Esophagus squamous epithelium (tissue), 5 donors: ENCODE measurements at places on chromosomes 3 and 15.

GRCh38 chr3:8621872-8622271 lies 22.7 kb downstream of the SSUH2 start:
- no peak overlapping the region for H3K27ac ChIP-seq
- H3K4me3 ChIP-seq: no peak overlapping the region
- H3K4me1 ChIP-seq: no peaks in the 10 kb centered on the region
- no peaks in the 10 kb centered on the region for H3K36me3 ChIP-seq
- DNase-seq: no peak

DNA sequence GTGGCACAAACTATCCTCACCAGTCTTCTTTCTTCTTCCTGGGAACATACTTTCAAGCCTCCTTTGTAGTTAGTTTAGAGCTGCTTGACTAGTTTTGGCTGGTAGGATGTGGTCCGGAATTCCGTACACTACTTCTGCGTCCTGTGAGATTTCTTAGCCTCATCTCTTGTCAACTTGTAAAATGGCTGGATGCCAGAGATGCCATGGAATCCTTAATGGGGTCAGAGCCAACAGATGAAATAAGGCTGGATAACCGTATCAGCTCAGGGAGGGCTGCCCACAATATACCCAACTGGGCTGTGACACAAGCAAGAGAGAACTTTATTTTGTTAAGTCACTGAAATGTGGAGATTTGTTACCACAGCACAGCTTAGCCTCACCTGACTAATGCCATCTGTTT lies 466.9 kb upstream of the MDFIC2 start:
- H3K4me3 ChIP-seq: no peak overlapping the region
- no peaks in the 10 kb centered on the region for H3K36me3 ChIP-seq
- DNase-seq: no peak
- no peaks in the 10 kb centered on the region for H3K4me1 ChIP-seq

DNA sequence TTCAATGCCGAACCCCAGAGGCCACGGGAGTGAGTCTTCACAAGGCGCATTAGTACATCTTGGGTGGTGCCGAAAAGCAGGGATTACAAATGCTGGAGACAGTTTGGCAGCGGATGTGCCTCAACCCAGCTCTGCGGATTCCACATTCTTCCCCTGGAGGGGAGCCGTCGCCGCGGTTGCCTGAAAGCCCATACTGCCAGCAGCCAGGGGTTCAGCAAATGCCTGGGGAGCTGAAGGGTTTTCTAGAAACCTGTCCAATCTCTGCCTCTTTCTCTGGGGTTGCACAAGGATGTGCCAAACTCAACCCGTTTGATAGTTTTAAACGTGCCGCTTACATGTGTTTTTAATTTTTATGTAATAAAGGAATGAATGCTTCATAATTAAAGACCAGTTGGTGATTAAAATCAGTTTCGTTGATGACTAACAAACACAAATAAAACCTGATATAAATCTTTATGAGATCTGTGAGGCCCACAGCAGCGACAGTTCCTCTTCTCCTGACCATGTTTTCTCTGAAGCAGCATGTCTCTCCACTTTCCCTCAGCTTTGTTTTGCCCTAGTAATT lies 74.6 kb upstream of the LEKR1 start:
- H3K27ac ChIP-seq: no peak overlapping the region
- no peaks in the 10 kb centered on the region for H3K36me3 ChIP-seq
- H3K4me3 ChIP-seq: no peak overlapping the region
- no peaks in the 10 kb centered on the region for H3K27me3 ChIP-seq

GRCh38 chr3:129014148-129014547 lies 13.0 kb downstream of the EFCC1 start:
- no peak for DNase-seq
- no peak overlapping the region for H3K4me3 ChIP-seq
- peaks cover 81% of the 10 kb centered on the region for H3K4me1 ChIP-seq
- H3K27me3 ChIP-seq: no peaks in the 10 kb centered on the region

- no peak overlapping the region for H3K4me3 ChIP-seq
- H3K36me3 ChIP-seq: no peaks in the 10 kb centered on the region
- no peak overlapping the region for H3K27ac ChIP-seq
- no peaks in the 10 kb centered on the region for H3K27me3 ChIP-seq
- DNase-seq: no peak
- no peaks in the 10 kb centered on the region for H3K4me1 ChIP-seq
Measured at GRCh38 chr15:73455876-73456275, 12.9 kb downstream of the REC114 start.

- no peaks in the 10 kb centered on the region for H3K36me3 ChIP-seq
- H3K27ac ChIP-seq: no peak overlapping the region
- no peak for DNase-seq
- H3K4me3 ChIP-seq: no peak overlapping the region
- H3K4me1 ChIP-seq: no peaks in the 10 kb centered on the region
Measured at GRCh38 chr3:116524453-116525210, 79.3 kb upstream of the LSAMP start.

DNA sequence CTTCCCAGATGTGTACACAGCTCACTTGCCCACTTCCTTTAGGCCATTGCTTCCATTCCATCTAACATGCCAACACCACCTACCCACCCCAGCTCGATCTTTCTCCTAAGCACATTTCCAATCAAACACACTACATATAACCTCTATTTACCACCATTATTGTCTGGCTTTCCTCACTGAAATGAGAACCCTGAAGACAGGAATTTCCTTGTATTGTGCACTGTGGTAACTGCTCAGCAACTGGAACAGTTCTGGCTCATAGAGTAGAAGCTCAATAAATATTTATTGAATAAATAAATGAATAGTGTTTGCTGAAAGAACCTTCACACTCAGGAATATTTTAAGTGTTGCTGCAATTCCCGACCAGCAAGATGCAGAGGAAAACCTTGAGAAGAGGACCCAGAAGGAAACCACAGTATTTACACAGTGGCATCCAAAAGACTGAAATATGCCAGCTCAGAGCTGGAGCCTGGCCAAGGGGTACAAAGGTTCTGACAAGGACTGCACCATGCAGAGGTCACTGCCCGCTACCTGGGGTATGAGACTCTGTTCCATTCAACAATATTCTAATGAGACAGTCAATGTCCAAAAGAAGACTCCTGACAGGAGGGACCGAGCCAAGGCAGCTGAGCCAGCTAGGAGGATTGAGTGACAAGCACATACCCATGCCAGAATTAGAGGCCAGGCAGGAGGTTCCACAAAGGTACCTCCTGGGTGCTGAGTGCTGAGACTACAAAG lies 168.8 kb downstream of the NUP210 start:
- no peak overlapping the region for H3K27ac ChIP-seq
- no peaks in the 10 kb centered on the region for H3K27me3 ChIP-seq
- peaks cover 20% of the 10 kb centered on the region for H3K4me1 ChIP-seq

DNA sequence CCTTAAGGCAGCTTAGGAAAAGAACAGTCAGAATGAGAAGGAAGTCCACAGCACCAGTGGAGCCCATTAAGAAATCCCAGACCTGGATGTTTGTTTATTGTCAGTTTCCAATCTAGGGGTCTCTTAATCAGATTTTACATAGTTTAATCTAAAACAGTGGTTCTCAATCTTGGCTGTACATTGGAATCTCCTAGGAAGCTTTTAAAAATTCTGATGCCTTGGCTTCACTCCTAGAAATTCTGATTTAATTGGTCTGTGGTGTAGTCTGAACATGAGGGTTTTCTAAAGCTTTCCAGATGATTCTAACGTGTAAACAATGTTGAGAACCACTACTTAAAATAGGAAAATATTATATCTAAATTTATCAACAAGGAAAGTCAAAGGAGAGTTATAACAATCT lies 56.6 kb upstream of the SPRED1 start:
- no peak overlapping the region for H3K4me3 ChIP-seq
- H3K36me3 ChIP-seq: no peaks in the 10 kb centered on the region
- no peaks in the 10 kb centered on the region for H3K27me3 ChIP-seq
- no peak overlapping the region for H3K27ac ChIP-seq

- H3K4me3 ChIP-seq: no peak overlapping the region
- H3K36me3 ChIP-seq: no peaks in the 10 kb centered on the region
- no peak for DNase-seq
- H3K27me3 ChIP-seq: no peaks in the 10 kb centered on the region
Measured at GRCh38 chr15:93413745-93414144, 324.7 kb upstream of the RGMA start.

DNA sequence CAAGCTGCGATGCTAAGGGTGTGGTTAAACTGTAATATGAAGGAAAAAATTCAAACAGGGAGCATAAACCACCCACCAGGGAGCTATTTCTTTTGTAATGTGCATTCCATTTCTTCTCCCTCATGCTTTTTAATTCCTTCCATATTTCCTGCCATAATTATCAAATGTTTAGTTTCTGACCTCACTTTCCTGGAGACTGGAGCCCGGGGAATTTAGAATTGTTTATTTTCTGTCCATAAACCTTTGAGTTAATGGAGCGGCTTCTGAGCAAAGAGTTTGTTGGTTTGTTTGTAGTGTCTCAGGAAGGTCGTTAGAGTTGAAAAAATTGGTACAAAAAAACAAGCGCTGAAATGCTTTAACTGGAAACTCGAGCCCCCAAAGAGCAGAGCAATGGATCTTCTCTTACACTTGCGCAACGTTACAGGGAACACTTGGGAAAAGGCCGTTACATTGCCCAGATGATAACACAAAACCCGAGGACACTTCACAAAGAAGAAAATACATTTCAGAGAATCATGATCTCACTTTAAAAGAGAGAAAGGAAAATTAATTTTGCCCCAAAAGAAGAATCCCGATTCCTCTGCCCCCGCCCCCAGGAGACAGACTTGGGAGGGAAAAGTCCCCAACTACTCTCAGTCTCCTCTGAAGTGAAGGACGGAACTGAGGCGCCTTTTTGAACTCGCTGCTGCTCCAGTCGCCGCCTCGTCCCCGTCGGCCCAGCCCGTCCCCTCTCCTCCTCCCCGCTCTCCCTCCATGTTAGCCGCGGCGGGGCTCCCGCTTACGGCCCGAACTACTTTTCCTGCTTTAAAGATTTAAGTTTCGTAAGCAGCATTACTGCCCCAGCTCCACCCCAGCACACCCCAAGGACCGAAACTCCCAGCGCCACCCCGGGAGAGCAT lies 842 bp downstream of the FSTL1 start:
- no peak for DNase-seq
- peak overlapping the region; percentile 96 for H3K27ac ChIP-seq
- H3K4me3 ChIP-seq: peak overlapping the region; percentile 88
- peaks cover 67% of the 10 kb centered on the region for H3K4me1 ChIP-seq
- H3K27me3 ChIP-seq: peaks cover 20% of the 10 kb centered on the region

- no peak overlapping the region for H3K27ac ChIP-seq
- no peaks in the 10 kb centered on the region for H3K27me3 ChIP-seq
- DNase-seq: no peak
- no peaks in the 10 kb centered on the region for H3K4me1 ChIP-seq
- H3K4me3 ChIP-seq: no peak overlapping the region
Measured at GRCh38 chr3:155185631-155186071, 105.5 kb downstream of the MME start.

DNA sequence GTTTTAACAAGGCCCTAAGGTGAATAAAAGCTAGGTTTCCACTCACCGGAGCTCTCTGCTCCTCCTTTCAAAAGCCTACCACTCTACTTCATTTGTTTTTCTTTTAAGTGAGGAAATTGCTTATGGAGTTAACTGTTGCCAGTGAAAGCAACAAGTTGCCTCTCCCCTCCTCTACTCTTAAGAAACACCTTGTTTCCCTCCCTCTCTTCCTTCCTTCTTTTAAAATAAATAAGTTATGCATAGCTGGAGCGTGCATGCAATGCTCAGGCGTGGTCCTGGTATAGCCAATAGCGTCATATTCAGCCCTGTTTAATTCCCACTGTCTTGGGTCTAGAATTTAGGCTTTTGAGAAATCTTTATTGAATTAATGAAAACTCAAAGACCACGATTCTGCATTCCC lies 101.1 kb upstream of the IGF1R start:
- H3K36me3 ChIP-seq: no peaks in the 10 kb centered on the region
- H3K4me3 ChIP-seq: no peak overlapping the region
- H3K27me3 ChIP-seq: no peaks in the 10 kb centered on the region
- no peaks in the 10 kb centered on the region for H3K4me1 ChIP-seq
- no peak for DNase-seq
- H3K27ac ChIP-seq: peak overlapping the region; percentile 87

DNA sequence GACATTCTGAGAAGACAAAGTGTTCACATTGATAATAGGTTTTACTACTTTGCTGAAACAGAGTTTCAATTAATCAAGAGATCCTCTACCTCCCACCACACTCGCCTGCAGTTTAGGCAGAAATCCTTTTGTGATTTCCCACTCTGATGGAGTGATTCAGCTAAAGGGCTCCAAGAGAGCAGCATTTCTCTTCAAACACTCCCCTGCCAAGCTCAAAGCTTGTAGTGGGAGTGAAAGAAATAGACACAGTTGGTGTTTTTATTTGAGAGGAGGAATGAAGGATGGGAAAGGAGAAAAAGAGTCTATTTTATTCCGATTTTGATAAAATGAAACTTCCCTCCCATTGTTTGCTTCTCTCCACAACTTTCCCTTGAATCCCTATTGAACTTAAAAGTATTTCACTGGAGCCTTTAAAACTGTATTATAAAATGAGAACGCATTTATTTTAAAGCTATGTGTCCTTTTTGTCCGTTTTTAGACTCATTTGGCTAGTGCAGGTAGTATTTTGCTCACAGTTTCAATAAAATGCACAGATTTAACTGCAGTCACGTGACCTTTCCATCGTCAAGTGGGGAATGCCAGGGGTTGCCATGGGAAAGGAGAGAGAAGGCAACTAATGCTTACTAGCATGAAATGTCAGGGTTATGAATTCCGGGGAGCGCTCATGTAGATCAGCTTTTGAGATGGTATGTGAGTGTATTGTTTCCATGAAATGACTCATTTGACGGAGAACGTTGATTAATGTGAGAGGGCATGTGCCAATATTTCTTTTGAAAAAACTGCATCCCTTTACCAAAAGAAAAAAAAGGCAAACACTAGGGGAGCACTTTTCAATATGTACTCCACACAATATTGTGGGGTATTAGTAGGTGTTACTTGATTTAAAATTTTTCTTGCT lies 7.7 kb upstream of the OSBPL11 start:
- DNase-seq: no peak
- peaks cover 3% of the 10 kb centered on the region for H3K4me1 ChIP-seq
- peak overlapping the region; percentile 41 for H3K27ac ChIP-seq
- H3K36me3 ChIP-seq: no peaks in the 10 kb centered on the region
- no peak overlapping the region for H3K4me3 ChIP-seq
- peaks cover 4% of the 10 kb centered on the region for H3K27me3 ChIP-seq

DNA sequence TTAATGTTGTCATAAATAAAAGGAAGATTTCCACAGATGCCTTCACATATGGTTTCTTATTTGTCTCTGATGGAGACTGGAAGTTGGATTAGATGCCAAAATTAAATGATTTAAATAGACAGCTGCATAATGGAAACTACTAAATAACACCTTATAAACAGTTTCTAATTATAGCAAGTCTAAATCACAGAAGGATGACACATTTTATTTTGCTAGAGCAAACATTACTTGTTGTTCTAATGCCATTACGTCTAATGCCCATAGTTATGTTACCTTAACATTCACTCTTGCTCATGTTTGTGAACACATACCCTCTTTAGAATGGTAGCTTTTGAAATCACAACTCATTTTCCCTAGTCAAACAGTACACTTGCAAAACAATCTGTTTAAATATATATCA lies 92.8 kb downstream of the ZIC4 start:
- H3K4me1 ChIP-seq: no peaks in the 10 kb centered on the region
- no peaks in the 10 kb centered on the region for H3K36me3 ChIP-seq
- no peak overlapping the region for H3K27ac ChIP-seq
- DNase-seq: no peak
- H3K4me3 ChIP-seq: no peak overlapping the region
